NCI-H526 (cell line): ENCODE measurements at places on chromosomes 7 and 10.
A peak's percentile ranks its signal among the peaks of the same experiment; 100 is the strongest.

- no peak for DNase-seq
Observed at GRCh38 chr7:32219416-32219815, 149.2 kb upstream of the PDE1C start.

DNA sequence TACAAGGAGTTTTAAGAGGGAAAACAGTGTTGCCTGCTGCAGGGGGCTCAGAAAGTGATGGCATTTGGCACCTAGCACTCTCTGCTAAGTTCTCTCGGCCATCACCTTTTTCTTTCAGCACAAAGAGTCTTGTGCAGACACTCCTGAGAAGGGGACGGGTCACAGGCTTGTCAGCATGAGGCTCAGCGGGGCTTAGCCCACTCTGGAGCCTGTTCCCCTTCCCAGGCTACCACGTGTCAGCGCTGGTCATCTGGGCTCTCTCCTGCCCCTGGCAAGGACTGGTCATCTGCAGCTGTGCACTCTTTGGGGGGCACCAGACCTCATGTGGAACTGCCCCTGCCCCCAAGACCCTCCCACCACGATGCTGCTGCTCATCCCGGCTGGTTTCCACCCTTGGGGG lies 152.1 kb upstream of the MKI67 start:
- DNase-seq, result no peak

- no peak for DNase-seq
Observed at GRCh38 chr10:30182191-30183054, 123.0 kb upstream of the JCAD start.

GRCh38 chr10:7317786-7318446 lies 92.9 kb downstream of the SFMBT2 start:
- DNase-seq, result no peak

DNA sequence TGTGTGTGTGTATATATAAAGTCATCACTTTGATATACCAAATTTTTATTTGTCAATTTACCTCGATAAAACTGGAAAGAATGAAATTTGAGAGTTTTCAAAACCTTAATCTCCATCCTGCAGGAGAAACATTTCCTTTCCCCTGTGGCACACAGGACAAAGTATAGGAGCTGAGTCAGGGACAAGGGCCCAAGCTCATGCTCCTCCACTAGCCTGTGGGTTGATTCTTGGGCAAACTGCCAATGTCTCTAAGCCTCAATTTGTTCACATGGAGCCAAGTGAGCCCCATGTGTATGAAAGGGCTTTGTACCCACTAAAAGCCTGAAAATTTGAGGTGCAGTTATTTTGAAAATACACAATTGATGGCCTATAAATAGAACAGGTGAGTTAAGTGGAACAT lies 60.3 kb upstream of the IL6 start:
- no peak for DNase-seq

GRCh38 chr7:129218514-129219062 lies 6.2 kb upstream of the AHCYL2 start:
- peak; percentile 86 for DNase-seq

DNA sequence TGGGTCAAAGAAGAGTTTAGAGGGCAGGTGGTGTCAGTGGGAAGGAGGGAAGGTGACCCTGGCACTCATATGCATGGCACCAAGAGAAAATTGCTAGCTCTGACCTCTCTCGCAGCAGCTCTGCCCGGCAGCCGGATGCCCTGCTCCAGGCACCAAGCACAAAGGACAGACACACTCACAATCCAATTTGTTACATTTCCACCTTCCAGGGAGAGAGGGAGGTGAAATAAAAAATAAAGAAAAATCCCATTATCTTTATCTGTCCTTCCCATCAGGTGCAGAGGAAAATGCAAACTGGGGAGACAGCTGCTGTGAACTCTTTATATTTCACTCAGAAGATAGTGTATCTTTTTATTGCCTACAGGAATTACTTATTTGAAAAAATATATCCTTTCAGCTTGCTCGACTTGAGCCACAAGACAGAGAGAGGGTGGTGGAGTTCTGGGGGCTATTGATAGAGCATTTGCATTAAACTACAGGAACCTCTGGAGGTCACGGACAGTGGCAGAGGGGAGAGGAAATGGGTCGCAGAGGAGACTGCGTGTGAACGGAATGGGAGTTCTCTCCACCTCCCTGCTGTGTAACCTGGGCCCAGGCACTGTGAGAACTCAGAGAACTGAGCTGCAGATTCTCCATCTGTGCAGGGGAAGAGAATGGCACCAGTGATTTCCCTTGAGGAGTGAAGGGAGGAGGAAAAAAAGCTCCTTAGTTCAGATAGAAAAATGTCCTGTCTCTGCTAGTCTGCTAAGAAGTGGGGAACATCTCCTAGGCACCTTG lies 421.4 kb downstream of the PLXNA4 start:
- DNase-seq, result no peak

- no peak for DNase-seq
Observed at GRCh38 chr7:7099584-7100014, 82.7 kb upstream of the C1GALT1 start.

GRCh38 chr7:90661290-90662151 lies 65.4 kb downstream of the CDK14 start:
- DNase-seq, result no peak

DNA sequence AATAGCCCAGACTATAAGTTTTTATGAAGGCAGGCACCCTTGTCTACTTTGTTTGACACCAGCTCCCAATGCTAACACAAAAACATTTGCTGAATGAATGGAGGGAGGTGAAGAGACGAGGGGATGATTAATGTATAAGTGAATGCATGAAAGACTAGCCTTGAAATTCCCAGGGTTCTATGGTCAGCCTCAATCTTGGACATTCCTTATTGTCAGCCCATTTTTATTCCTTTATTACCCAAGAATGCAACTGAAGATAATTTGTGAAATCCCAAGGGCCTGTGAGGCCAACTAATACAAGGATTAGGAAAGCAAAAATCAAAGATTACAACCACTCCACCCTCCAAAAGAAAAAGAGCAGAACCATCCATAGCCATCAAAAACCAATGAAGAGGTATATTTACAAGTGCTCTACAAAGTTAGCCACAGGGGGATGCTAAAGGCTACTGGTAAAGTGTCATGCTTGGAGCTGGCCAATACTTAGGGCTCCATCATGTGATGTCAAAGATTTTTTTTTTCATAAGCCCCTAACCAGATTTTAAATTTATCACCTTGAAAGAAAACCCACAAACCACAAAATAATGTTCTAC lies 40.0 kb upstream of the ASAH2 start:
- DNase-seq, result no peak

DNA sequence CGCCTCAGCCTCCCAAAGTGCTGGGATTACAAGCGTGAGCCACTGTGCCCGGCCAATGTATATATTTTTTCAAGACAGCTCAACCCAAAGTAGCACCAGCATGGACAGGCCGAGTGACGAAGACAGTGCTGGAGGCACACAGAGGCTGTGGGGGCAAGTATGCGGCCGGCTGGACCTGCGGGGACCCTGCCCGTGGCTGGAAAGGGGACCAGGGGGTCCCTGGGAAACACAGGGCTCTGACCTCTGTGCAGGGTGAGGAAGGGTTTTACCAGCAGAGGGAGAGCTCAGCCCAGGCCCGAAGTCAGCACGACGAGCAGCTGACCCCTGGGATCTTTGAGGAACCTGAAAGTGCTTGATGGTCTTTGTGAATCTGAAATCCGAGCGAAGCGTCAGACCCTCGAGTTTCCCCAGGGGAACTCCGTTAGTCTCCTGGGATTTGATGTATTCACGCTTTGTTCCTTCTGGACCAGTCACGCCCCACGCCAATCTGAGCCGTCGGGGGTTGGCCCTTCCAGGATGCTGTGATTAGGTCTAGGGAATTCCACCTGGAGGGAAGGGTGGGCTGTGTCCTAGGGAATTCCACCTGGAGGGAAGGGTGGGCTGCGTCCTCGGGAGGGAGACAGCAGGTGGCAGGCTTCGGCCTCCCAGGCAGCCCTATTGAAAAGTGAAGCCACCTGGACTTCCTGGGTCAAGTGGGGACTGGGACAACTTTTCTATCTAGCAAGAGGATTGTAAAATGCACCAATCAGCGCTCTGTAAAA lies 10.9 kb upstream of the ZFAND2A start:
- DNase-seq, result no peak

DNA sequence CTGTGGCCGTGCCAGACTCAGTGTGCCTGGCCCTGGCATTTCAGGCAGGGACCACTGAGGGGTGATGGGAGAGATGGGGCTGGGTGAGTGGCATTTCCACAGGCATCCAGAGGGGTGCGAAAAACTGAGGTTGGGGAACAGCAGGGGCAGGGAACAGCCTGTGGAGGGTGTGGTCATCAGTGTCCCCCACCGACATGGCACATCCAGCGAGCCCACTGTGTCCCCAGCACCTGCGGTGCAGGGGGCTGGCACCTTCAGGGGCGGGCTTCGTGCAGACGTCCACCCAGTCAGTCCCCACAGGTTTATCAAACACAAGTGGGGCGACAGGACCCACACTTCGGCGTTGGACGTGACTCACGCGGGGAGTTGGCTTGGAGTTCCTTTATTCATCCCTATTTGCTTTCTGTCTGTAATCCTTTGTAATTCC lies 14.8 kb downstream of the CUX1 start:
- no peak for DNase-seq

GRCh38 chr7:104548861-104549260 lies 220.5 kb downstream of the LHFPL3 start:
- DNase-seq, result peak; percentile 70

DNA sequence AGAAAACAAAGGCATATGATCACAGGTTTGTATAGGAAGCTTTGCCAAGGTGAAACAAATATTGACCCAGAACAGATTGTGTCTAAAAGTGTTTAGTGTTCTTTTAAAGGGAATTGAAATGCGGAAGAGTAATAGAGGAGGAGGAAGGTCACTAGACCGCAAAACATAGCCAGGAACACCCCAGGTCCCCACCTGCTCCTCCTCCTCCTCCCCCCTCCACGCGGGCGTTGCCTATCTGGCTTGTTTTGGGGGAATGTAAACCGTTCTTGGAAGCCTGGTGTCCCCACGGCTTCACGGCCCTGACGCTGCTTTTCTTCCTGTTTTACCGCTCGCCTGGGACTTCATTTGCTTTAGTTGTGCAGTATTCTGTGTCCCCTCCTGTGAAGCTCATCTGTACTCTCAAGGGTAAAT lies 81.0 kb upstream of the PFKP start:
- no peak for DNase-seq

DNA sequence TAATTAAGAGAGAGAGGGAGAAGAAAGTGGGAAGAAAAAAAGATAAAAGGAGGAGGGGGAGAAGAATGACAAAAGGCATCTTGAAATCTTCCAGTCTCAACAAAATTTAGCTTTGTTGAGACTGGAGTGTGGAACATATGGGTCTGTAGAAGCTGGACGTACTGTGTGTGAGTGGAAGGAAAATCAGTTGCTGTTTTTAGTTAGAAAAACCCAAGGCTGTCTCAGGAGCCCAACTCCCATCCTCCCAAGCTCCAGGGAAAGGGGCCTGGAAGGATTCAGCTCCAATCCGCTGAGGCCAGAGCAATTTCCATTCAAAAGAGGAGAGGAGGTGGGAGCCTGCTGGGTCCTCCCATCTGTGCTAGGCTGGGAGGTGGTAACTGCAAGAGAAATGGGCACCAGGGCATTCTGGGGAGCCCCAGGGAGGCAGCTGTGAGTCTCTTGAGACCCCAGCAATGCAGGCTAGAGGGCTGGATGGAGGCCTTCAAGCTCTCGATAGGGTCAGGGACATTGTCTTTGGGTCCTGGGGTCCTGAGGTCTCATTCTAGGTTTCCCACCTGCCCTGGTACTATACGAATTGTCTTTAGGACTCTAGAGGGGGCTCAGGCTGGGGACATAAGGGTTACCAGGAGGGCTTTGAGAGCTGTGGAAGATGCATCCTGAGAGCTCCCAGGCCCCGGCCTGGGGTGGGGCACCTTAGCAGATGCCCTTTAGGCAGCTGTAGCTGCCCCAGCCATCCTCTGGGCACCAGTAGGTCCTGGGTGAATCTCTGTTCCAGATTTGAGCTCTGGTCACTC lies 21.4 kb downstream of the ADCYAP1R1 start:
- no peak for DNase-seq

DNA sequence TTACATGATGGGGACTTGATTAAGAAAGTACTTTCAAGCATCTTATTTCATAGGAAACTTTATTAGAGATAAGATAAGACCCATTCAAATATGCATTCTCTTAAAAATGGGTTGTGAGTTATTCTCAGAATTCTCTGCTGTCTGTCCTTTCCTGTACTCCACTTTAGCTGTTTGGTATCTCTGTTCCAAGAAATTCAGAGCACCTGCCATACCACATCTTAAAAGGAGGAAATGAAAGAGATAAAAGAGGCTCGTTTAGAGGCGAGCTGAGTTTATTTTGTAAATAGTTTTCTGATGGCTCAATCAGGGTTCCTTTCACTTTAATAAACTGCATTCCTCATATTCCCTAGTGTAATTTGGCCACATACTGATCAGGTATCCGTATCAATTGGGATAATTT lies 87.2 kb downstream of the MDFIC start:
- no peak for DNase-seq

DNA sequence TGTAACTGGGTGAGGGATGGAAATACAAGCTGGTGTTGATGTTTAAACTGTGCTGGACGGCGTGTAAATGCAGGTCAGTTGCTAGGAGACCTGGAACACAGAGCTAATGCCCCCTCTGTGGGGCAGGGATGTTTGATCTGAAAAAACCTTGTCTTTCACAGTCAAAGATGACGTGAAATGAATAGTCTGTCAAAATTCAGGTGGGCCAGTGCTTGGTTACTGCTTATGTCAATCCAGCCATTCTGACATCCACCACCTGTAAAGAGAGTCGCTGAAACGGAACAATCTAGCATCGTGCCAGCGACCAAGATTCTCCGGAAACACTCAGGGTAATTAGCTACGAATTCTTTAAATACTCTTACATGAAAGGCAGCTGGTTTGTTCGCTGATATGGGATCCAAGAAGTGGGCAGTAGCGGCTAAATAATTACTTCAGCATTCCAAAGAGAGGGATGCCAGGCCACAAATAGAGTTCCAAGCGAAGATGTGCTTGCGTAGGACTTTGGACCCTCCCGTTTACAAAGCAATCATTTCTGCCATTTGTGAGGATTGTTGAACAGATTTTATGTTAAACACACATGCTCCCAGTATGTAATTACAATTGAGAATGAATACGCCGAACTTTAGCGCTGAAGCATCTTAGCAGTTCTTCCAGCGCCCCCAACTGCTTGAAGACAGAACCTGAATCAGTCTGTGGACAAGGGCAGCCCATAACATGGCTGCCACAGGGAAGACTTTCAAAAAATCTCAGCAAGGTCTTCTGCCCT lies 7.3 kb upstream of the ASB4 start:
- DNase-seq, result peak; percentile 10
